ENCODE measurements at places on chromosomes 7 and 10.

GRCh38 chr10:5106553-5106952, 12.3 kb downstream of the AKR1C3 start:
- DNase-seq = no peak

GRCh38 chr7:18491871-18492270, 3.7 kb upstream of the HDAC9 start:
- DNase-seq = no peak

DNA sequence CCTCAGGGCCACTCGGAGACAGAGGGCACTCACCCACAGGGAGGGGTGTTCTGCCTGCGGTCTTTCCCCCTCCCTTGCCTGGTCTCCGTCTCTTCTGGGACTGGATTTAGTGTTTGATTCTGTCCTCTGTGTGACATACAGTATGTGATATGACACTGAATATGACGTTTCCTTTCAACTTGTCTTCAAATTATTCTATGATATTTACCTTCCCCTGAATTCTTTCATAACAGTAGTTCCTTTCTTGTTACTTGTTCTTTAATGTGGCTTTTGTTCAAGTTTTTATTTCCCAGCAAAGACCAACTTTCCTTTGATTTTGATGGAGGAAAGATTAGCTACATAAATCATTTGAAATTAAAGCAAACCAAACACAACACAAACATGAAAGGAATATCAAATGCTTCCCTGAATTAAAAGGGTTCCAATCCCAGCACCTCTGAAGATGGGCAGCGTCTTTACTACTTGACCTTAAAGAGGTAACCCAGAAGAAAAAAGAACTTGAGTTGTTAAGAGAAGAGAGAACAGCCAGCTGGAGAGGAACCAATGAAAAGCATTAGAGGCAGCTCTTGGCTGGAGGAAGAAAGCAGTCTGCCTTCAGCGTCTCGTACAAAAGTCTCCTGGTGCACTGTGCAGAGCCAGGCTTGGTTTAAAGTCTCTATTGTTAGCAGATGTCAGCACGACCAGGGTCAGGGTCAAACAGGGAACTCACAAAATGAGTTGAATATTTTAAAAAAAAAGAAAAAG, 18.3 kb upstream of the RHEB start:
- DNase-seq = no peak

- DNase-seq = no peak
These were observed 7.5 kb downstream of the MTG1 start for GRCh38 chr10:133401500-133401899.

DNA sequence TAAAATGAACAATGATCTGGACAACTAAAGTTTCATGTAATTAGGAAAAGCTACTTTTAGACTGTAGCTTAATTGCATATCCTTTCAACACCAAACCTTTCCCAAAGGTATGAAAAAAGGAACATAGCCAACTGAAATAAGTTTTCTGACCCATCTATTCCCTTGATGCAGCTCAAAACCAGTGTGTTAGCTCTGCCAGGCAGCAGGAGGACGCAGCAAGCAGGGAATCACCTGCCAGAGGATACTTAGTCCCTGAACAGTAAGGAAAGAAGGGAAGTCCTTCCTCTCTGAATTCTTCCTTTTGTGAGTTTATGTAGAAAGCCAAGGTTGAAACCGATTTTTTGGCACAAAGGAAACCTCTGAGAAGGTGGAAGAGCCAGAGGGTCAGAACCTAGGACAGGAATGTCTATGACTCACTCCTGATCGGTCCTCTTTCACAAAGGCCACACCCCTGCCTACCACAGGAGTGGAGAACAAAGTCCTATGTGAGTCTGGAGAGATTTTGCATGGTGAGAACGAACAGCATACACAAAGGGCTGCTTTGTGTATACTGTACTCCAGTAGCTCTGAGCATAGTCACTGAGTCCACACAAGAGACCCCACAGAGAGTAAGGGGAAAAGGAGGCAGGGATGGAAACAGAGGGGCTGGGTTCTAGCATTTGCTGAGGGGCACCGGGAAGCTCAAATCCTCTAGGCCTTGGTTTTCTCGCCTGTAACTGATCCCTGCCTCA, 68.8 kb upstream of the GSDME start:
- no peak for DNase-seq

DNA sequence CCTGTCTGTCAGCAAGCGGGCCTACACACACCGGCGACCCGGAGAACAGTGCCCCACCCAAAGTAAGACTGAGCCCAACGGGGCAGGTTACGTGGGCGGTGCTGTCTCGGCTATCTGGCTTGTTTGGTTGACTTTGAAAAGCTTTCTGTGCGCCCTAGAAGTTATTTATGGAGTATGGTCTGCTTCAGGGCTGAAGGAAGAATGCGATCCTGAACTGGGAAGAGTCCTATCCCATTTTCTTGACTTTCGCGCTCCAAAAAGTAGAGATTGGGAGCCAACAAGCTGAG, 1.5 kb downstream of the INA start:
- DNase-seq = no peak
